ENCODE measurements at places on chromosomes 13 and 19.
A peak's percentile ranks its signal among the peaks of the same experiment; 100 is the strongest.

- DNase-seq = no peak
Observed at GRCh38 chr19:45646345-45646698, 7.1 kb upstream of the EML2 start.

GRCh38 chr19:58417071-58417470 lies 8.6 kb downstream of the ZNF584 start:
- DNase-seq = no peak

- DNase-seq = no peak
Observed at GRCh38 chr13:21749410-21749809, 78.5 kb downstream of the FGF9 start.

- no peak for DNase-seq
Observed at GRCh38 chr19:19416280-19416679, 10.8 kb downstream of the GATAD2A start.

DNA sequence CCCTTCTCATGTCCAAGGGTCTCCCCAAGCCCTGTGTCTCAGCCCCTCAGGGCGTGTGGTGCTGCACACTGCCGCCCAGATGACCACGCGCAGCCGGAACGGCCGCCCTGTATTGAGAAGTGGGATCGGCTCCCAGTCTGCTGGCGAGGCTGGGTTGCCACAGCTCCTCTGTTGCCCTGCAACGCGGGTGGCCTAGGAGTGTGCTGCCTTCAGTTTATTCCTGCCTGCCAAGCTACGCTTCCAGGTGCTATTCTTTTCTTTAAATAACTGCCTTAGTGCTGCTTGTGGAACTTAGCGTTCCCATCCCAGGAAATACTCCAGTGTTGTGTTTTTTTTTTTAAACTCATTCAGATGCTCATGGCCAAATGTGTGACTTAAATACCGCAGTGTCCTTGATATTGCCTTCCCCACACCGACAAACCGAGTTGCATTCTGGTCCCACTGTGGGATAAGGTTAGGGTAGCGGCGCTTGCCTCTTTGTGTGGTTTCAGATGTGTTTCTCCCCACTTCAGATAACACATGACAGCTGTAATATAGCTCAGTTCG lies 16.6 kb downstream of the ACTN4 start:
- DNase-seq = no peak

DNA sequence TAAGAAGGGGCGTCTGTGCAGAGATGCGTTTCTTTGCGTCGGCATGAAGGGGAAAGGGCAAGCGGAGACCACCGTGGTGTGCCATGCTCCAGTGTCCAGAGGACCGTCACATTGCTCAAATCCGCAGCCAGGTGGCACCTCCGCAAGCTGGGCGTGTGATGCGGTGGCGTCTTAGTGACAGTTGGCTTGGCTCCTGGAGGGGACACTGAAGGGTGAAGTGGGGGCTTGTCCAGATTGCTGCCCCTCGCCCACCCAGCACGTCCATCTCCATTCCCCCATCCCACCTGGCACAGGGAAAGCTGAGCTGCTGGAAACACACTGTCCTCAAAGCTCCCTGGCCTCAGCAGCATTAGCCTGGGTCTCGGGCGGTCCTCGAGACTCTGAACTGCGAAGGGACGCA lies 135.3 kb downstream of the SOX1 start:
- no peak for DNase-seq

- no peak for DNase-seq
Observed at GRCh38 chr13:56659041-56659471, 481.7 kb upstream of the PRR20A start.

- no peak for DNase-seq
Observed at GRCh38 chr13:102847272-102848234, 1.7 kb downstream of the ERCC5 start.

DNA sequence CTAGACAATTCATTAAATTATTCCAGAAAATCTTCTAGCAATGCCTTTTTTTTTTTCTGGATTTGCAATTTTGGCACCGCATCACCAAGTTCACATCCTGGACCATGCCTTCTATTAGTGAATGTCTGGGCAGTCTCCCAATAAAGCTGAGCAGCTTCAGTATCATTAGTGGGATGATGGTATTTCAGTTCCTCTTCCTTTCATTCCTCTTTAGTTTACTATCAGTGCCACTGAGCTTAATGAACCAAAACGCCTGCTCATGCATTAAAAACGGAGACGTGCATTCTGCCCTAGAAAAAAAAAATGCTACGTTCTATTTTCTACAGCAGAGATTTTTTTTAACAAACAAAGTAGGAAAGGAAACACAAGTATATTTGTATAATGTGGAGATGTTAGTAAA lies 343.0 kb downstream of the PCDH9 start:
- no peak for DNase-seq

DNA sequence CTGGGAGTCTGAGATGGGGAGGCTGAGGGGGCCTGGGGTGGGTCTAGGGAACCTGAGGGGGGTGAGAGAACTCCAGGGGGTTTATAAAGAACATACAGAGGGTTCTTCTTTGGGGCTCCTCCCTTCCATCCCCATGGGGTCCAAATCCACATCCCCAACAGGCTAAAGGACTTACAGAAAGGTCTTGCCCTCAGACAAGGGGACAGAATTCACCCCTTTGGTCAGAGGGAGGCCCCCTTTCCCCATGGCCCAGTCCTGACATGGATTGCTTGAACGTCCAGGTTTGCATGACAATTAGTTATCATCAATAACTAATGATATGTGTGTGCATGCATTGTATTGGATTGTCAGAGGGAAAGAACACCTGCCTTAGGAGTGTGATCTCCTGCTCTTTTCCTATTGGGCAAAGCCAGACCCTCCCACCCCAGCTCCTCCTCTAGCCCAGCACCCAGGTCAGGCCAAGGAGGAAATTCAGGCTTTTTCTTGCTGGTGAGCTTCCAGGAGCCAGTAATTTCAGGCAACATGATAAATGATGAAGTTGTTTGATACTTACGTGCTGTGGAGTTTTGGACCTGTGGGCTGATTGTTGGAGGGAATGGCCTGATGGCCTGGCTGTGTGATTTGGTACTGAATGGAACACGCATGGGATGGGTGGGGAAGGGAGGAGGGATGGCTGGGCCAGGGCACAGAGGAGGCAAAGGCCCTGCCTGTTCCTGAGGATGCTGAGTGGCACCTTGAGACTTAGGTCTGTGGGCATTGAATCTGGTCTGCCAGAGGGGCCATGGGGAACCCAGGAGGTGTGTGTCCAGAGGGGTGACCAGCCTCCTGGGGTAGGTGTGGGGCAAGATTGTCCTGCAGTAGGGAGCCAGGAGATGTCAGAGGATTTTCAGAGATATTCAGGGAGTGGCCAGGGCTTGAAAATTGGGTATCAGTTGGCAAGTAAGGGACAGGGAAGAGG lies 1.1 kb downstream of the KLHL26 start:
- peak; percentile 65 for DNase-seq

DNA sequence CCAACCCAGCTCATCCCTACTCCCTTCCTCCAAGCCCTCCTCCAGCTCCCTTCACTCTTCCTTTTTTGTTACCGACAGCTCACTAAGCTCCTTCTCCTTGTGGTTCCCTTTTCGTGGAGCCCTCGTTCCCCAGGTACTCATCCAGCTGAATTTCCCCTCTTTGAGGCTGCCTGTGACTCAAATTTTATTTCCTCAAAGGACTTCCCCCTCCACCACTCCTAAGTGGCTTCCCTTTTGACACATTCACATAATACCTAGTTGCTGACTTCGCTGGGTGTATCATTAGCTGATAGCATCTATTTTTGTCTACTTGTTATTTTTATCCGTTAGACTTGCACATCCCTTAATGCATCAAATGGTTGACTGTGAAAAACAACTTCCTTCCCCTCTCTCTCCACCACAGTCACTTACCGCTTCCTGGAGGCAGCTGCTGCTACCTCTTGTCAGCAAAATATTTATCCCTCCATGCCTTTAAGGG lies 14.5 kb downstream of the FFAR2 start:
- DNase-seq = no peak

DNA sequence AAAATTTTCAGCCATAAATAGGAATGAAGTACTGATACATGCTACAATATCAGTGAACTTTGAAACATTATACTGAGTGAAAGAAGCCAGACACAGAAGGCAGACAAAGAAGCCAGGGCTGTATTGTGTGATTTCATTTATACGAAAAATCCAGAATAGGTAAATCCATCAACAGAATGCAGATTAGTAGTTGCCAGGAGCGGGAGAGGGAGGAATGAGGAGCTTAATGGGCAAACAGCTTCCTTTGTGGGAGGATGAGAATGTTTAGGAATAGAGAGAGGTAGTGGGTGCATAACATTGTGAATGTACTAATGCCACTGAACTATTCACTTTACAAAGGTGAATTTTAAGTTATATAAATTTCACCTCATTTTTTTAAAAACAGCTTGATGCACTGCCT lies 103.3 kb upstream of the SERTM1 start:
- no peak for DNase-seq

- no peak for DNase-seq
Observed at GRCh38 chr13:45575830-45576180, 39.7 kb downstream of the ERICH6B start.

GRCh38 chr19:17686023-17686521 lies 2.1 kb downstream of the UNC13A start:
- no peak for DNase-seq

GRCh38 chr19:30063650-30064347 lies 121.8 kb downstream of the URI1 start:
- no peak for DNase-seq

- no peak for DNase-seq
Observed at GRCh38 chr13:23159760-23160637, 20.8 kb upstream of the SGCG start.

DNA sequence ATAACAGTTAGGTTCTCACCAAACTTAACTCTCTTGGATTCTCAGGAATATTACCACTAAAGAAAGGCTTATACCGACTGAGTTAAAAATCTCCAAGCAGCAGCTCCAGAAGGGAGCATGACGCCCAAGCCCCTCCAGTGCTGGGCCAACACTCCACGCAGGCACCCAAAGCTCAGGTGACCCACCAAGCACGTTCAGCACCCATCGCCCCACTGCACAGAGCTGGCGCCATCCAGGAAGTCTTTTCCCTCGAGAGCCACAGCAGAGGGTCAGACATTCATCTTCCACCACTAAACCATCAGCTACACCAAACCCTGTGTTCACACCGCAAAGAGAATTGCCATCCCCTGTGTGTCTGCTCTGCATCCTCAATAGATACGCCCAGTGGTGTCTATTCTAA lies 65.7 kb downstream of the SOX1 start:
- no peak for DNase-seq

- no peak for DNase-seq
Observed at GRCh38 chr19:919199-920050, 2.3 kb downstream of the KISS1R start.

- no peak for DNase-seq
Observed at GRCh38 chr19:17303940-17304267, 679 bp upstream of the ABHD8 start.

DNA sequence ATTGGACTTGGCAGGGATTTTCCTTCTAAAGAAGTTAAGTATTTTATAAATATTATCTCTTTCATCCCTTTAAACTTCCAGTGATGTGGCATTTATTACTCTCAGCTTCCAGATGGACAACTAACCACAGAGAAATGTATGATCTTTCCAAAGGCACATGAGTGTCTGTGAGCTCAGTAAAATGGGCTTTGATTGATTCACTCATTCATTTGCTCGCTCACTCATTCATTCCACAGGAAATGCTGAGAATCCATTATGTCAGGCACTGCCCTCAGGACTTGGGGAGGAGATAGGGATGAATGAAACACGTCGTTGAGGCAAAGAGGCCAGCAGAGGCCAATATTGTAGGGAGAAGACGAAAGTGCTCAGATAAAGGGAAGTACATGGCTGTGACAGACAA lies 359.3 kb downstream of the EFNB2 start:
- DNase-seq = no peak

DNA sequence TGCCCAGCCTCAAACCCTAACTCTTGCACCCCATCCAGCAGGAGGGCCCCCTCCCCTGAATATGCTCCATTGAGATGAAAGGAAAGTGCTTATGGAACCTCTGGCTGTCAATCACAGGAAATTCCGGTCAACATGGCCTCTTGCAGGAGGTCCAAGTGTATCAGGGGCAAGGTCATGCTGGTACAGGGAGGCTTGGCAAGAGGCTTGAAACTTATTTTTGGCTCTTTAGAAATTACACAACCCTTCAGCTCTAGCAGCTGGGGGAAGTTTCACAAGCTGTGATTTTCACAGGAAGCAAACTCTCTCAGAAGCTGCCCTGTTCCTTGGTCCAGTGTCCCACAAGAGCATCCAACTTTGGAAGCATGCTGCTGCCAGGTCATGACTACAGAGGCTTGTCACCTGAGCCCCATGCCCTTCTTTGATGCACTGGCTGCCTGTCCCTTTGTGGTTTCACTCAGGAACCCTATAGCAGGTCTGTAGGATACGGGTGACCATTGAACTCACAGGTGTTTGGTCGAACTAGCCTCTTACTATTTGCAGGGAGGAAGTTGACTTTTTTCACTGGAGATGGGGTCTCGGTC lies 8.4 kb downstream of the ASF1B start:
- no peak for DNase-seq

- DNase-seq = no peak
Observed at GRCh38 chr13:31131470-31131961, 30.2 kb downstream of the HSPH1 start.

DNA sequence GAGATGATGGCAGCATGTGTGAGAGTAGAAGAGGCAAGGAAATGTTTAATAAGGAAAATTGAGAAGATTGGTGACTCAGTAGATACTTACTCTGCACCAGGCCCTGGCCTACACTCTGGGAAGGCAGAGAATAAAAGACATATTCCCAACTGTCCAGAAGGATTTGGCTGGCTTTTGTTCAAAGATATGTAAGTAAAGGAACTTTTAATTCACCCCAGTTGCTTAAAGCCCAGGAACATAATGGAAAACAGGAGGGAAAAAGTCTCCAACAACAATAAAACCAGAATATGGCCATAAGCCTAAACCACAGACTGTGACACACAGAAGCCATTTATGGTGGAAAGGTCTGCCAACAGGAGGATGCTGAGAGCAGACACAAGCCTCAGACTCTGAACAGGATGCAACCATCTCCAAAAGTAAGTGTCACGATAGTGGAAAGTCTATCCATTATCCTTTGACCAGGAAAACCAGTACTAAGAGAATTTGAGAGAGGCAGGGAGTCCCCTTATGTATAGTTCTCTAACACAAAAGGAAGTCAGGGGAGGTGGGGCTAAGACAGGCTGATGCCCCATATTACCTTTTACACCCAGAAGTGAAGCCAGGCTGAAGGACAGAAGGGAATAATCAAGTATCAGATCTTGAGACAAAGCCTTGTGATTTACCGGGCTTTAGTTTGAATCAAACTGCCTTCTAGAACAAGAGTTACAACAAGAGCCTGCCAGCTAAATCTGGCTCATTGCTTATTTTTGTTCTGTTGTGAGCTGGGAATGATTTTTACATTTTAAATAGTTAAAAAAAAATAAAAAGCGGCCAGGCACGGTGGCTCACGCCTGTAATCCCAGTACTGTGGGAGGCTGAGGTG lies 169.5 kb upstream of the STARD13 start:
- no peak for DNase-seq

GRCh38 chr13:112655913-112656312 lies 33.9 kb upstream of the ATP11A start:
- DNase-seq = no peak

GRCh38 chr19:58330458-58330857 lies 3.7 kb downstream of the ZSCAN22 start:
- no peak for DNase-seq

GRCh38 chr19:28242317-28242927 lies 970.5 kb downstream of the UQCRFS1 start:
- DNase-seq = no peak

GRCh38 chr19:55147545-55148251 lies 1.3 kb downstream of the TNNT1 start:
- DNase-seq = no peak

GRCh38 chr13:37338726-37339385 lies 233.4 kb upstream of the CSNK1A1L start:
- DNase-seq = no peak
